ENCODE measurements at places on chromosomes 1 and 21.

DNA sequence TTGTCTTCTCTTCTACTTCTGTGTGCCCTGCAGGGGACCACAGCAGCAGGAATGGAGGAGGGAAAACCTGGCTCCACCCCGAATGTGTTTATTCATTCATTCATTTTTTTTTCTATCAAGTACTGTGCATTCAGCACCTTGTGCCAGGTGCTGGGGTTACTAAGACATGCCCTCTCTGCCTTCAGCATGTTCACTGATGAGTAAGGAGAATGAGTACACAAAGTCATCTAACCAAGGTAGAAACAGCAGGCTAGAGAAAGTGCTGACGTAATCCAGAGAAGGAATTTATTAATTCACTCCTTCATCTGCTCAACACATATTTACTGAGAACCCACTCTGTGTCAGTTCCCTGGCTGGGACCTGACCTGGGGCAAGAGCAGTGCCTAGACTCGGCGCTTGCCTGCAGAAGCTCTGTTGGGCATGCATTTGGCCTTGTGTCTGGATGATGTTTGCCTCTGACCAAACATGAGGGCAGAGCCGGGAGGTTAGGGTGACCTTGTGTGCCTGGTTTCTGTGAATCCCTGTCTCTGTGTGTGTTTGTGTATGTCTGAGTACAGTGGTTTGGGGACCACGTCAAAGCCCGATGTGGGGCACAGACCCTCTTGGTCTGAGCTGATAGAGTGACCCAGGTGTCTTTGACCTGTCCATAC lies 3.3 kb upstream of the MYOG start:
- DNase-seq, result no peak

DNA sequence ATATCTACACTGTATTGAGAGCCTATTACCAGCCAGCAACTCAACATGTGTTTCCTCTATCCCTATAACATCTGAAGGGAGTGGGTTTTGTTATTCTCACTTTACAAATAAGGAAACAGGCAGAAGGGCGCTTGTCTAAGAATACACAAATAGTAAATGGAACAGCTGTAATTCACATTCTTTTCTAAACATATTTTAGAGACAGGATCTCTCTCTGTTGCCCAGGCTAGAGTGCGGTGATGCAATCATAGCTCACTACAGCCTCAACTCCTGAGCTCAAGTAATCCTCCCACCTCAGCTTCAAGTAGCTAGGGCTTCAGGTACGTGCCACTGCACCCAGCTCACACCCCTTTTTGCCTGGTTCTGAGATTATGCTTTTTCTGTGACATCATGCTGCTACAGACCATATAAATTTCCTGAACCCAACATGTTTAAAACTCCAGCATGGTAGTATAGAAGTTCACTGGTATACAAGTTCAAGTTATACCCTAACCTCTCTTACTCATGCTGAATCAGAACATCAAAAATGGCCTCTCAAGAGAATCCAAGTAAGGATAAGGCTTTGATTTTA lies 8.6 kb upstream of the TACSTD2 start:
- no peak for DNase-seq

DNA sequence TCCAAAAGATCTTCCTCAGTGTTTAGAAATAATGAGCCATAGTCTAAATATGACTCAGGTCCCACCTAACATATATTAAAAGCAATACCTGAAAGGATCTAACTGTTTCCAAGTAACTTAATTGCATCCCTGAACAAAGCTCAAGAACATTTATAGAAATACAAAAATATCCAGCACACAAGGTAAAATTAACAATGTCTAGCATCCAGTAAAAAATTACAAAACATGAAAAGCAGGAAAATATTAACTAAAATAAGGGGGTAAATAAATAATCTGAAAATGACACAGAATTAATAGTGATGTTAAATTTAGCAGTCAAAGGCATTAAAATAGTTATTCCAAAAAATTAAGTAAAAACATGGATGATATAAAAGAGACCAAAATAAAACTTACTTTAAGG lies 21.3 kb upstream of the VANGL1 start:
- no peak for DNase-seq

DNA sequence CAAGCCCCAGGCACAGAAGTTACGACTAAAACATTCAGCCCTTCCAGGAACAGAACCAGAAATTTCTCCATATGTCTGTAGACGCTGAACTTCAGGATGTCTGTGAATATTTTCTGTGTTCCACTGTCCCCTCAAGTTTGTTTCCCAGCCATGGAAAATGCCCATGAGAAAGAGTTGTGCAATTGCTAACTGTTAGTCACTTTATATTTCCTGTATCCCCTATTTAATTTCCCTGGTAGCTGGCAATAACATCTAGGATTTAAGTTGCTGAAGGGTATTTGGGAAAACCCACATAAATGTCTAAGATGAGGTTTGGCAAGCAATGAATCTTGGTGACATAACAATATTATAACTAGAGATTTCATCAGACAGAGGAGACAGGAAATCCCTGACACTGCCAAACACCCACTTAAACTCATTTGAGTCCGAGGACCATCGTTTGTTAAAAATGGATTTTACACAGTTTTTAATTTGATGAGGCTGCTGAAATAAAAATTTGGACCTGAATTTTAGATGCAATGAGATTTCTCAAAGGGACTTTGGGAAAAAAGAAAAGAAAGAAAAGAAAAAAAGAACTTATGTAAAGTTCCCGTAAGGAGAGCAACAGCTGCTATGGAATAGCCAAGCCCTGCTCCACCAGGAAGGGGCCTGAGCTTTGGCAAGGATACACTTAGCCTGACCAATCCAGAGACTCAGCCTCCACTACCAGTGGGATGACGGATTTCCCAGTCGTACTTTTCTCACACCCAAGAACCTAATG lies 21.8 kb upstream of the ERRFI1 start:
- no peak for DNase-seq

DNA sequence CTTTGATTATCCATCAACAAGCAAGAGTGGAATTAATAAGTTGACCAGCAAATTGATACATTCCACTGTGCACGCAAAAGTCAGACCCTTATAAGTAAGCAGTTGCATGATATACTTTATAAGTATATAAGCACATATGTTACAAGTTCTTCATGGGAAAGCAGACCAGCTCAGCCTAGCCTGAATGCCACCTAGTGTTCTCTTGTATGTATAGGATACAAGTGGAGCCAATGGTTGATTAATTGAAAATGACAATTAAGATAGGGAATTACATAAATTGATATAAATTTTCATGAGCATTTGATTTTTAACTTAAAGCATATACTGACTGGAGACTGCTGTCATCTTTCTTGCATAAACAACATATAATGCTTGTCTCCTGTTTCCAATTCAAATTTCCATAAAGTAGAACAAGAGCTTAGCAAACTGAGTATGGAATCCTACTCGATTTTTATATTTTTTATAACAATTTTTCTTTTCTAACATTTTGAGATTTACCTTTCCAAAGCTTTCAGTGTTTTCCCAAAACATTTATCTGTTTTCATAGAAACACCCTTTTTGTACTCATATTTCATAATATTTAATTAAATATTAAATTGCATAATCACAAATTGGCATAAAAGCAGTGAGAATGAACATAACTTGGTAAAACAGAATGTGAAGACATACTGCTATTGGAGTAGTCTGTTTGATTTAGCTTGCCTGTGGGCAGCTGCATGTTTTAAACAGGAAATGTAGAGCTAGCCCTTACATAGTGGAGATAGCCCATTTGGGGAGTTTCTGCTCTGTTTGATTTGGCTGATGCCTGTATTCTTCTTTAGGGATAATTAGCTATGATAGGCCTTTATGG lies 62.8 kb downstream of the MAGI3 start:
- peak; percentile 16 for DNase-seq

GRCh38 chr1:91059157-91059556 lies 37.3 kb upstream of the ZNF644 start:
- DNase-seq, result no peak

All from NT2/D1 (cell line).